Activated CD4-positive, CD25-positive, alpha-beta regulatory T cell treated with anti-CD3 and anti-CD28 coated beads, Interleukin-2, amount 50 U/mL, for 24 hours (primary cell): ENCODE measurements at places on chromosomes 2 and 18.

- no peak for ATAC-seq
Measured at GRCh38 chr2:185063761-185064160, 465.4 kb downstream of the ZNF804A start.

DNA sequence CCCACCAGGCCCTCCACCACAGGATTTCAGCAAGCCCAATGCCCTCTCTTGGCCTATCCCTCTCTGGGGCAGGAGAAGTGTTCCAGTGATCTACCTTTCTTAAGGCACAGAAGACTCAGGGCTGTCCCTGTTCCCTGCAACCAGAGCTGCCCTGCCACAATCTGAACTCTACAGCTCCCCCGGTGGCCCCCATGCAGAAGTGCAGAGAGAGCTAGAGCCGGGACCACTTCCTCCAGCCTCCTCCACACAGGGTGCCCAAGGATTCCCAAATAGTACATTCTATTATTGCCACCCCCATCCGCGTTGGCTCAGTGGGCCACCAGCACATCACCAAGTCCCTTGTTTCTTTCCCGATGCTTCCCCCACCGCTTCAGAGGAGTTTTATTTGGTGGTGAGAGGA lies 114.8 kb upstream of the PTPRM start:
- ATAC-seq: no peak

GRCh38 chr18:48161191-48161910 lies 230.9 kb upstream of the SMAD2 start:
- peak; percentile 85 for ATAC-seq

DNA sequence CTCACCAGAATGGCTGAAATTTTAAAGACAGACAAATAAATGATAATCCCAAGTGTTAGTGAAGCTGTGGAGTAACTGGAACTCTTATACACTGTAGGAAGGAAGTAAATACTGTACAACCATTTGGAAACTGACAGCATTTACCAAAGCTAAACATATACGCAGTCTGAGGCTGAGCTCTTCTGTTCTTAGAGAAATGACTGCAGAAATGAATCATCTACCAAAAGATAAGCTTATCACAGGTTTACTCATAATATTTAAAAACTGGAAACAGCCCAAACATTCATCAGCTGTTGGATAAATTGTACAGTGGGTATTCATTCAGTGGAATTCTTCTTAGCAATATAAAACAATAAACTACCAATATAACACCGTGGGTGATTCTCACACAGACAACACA lies 218.2 kb upstream of the RAB12 start:
- ATAC-seq: no peak

GRCh38 chr2:72147303-72147971 lies at the start of gene CYP26B1:
CYP26B1 (minus strand) TSS chr2:72147862; CDS start chr2:72147834, 28 bp downstream.
- no peak for ATAC-seq

DNA sequence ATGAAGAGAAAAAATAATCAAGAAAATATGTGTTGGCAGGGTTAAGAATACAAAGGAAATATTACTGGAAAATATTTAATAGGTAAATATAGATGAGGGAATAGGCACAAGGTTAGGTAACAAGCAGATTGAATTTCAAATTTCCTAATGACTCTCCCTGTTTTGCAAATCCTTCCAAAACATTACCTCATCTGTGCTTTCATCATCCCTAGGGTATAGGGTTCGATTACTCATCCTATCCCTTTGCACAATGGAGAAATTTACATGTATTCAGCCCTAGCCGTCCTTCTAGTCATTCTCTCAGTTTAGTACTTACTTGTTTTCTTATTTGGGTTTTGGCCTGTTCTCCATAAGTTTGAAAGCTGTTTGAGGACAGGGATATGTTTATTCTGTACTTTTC lies 864.6 kb upstream of the FSHR start:
- ATAC-seq: no peak

DNA sequence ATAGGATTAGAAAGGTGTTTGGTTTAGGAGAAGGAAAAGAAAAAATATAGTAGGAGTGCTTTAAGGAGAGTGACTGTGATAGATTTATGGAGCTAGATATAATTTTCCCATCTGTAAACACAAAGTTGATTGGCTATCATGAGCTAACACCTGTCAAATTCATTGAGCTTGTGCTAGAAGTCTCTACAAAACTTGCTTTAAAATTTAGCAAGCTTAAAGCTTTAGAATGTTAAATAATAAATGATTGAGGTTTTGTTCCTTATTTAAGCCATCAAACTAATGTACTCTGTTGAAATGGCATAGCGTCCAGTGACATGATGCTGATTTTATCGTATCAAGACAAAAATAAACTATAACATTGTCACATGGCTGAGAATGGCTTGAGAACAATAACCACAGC lies 1497.4 kb upstream of the DDX18 start:
- no peak for ATAC-seq

DNA sequence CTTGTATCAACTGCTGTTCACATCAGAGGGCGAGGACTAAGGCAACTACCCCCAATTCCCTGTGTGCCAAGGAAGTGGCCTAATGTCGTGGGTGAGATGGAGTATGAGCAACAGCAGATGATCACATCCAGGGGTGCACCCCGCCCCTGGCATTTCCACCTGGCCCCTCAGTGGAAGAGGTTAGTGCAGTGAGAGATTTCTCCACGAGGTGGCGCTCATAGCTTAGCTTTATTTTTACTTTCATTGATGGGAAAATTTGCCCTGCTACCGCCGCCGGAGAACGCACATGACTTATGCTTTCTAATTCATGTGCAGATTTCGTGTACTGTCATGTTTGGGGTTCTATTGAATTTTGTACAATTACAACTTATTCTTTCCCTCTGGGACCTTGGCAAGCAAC lies 470.6 kb upstream of the MEX3C start:
- peak; percentile 17 for ATAC-seq

GRCh38 chr2:203238292-203238703 lies 520 bp upstream of the CYP20A1 start:
- ATAC-seq: no peak

DNA sequence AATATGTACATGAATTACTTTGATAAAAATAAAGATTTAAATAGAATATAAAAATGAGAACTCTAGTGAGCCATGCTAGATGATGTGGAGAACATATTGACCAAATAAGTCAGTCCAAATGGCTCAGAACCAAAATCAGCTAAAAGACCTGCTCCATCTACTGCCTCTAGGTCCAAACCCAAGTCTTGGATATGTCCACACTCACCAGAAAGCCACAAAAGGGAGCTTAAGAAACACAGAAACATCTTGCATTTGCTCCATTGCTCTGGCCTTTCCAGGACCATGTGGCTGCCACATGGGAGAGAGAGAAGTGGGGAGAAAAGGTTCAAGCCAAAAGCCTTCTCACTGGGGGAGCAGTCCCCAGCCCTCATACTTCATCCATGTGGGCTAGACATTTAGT lies 272.5 kb downstream of the DYSF start:
- ATAC-seq: no peak

DNA sequence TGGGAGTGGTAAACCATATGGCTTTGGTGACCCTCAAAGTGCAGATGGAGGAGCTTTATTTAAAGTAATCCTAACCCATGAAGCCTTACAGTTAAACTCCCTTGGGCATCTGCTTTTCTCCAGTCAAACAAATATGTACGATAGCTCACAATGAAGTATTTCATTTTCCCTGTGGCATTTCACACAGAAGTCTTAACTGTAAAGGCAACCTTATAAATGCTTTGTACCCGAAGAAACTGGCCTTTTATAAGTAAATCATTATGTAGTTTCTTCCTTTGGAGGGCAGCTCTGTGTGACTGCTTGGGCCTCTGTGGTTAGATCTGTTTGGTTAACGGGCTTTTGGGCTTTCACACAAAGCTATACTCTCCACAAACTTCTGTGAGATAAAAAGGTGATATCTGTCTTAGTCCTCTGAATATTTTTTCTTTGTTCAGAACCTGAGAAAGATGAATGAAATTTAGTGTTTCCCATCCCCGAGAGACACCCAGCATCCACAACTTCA lies 46.6 kb downstream of the SCN1A start:
- no peak for ATAC-seq

- ATAC-seq: no peak
Measured at GRCh38 chr2:75545387-75545786, 15.4 kb downstream of the EVA1A start.

- no peak for ATAC-seq
Measured at GRCh38 chr2:217943446-217944321, 59.1 kb downstream of the TNS1 start.

DNA sequence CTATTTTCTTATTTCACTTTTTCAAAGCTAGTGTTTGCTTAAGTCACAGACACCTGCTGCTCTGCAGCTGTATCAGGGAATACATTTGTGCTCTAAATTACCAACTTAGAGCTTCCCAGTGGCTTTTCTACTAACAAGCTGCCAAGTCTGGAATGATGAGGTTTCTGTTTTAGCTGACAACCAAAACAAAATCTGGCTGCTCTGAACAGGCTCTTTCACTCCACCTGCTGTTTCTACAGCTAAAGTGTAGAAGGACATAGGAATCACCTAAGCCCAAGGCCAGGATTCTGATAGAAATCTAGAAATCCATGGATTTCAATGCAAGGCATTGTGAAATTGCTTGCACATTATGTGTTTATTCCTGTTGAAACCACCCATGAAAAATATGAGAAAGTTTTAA lies 201.2 kb downstream of the SUCLG1 start:
- no peak for ATAC-seq

GRCh38 chr2:74659462-74659861 lies 5.4 kb downstream of the SEMA4F start:
- ATAC-seq: no peak

DNA sequence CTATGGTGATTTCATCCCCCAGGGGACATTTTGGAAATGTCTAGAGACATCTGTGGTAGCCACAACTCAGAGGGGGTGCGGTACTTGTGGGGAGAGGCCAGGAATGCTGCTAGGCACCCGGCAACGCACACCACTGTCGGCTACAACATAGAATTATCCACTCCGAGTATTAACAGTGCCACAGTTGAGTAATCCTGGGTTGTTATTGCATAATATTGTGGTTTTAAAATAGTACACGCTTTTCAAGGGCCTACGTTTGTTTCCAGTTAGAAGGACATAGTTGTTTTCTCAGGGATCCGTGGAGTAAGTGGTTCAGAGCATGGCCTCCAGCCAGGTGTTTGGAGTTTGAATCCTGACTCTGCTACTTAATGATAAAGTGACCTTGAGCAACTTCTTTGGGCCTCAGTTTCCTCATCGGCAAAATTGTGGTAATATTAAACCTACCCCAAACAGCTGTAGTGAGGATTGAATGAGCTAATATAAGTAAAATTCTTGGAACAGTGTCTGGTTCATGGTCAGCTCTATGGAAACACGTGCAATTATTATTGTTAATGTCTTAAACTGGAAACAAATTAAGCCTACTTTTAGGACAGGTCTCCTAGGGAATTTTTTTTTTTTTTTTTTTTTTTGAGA lies 24.5 kb downstream of the CYP27A1 start:
- ATAC-seq: no peak

DNA sequence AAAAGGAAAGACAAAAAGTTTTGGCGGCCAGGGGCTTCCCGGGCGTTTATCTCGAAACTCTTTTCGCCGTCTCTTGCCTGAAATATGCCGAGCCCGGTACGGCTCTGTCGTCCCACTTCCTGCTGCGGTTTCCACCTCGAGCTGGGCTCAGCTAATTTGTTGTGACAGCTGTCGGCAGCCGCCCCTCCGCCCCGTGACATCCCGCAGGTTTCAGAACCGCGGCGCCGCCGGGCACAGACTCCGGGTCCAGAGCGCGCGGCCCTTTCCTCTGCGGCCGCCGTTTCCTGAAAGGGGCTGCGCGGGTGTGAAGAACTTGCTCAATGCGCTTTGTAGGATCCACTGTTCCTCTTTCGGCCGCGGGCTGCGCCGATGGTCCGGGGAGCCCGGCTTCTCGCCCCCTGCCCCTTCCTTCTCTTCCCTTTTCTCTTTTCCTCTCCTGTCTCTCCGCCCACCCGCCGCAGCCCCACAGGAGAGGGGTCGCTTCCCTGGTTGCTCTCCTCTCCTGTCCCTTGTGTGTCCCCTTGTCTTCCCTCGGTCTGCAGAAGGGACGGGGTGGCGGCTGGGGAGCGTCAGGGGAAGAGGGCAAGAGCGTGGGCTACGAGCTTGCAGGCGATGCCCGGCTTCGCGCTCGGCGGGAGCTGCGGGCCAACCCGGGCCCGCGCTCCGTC lies 648 bp downstream of the ARID5A start:
- peak; percentile 51 for ATAC-seq

DNA sequence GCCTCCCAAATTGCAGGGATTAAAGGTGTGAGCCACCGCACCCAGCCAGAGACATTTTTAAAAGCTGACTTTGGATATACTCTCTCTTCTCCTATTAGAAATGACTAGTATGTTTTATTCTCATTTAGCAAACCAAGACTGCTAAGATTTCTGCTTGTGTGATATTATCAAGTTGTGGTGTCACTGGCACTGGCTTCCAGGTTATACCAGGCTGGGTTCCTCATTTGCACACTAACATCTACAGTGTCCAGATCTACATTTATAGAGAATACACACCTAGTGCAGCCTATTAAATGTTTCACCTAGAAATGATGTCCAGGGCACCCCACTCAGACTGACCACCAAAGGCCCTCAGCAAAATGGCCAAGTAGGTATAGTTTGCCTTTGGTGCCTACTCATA lies 265.3 kb upstream of the STON1 start:
- no peak for ATAC-seq

DNA sequence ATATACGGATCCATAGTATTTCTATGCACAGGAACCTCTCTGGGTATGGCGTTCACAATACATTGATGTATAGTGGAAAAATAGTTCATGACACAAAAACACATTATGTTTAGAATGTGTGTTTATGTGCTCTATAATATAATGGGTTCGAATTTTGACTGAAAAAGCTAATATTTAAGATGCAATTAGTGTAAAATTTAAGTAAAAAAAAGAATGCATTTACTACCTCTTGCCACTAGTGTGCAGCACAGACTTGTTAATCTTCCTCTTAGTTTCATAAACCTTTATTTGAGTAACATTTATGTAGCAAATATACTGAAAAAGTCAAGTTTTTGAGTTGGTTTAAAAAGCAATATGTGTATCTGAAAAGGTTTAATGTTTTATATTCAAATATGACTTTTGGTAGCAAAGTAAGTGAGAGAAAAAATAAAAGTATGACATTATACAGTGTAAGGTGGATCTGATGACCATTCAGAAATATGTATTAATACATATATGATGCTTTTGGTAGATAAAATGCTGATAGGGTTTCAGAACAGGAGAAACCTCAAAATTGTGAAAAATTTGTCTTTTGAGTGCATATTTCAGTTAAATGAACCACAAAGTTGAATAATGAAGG lies 49.4 kb downstream of the CCDC102B start:
- ATAC-seq: no peak

- ATAC-seq: no peak
Measured at GRCh38 chr18:67875060-67875459, 358.5 kb upstream of the DSEL start.

GRCh38 chr2:119354860-119355259 lies 11.8 kb downstream of the C2orf76 start:
- ATAC-seq: no peak

- ATAC-seq: no peak
Measured at GRCh38 chr18:53541924-53542323, 682.5 kb downstream of the MBD2 start.

- ATAC-seq: peak; percentile 3
Measured at GRCh38 chr2:236551471-236552211, 18.0 kb upstream of the ACKR3 start.

- no peak for ATAC-seq
Measured at GRCh38 chr2:157257312-157258252, at the start of gene GALNT5. GALNT5 (plus strand) TSS chr2:157257705; CDS start chr2:157258083, 378 bp downstream.
